ENCODE measurements at places on chromosomes 3 and 15.
A peak's percentile ranks its signal among the peaks of the same experiment; 100 is the strongest.

DNA sequence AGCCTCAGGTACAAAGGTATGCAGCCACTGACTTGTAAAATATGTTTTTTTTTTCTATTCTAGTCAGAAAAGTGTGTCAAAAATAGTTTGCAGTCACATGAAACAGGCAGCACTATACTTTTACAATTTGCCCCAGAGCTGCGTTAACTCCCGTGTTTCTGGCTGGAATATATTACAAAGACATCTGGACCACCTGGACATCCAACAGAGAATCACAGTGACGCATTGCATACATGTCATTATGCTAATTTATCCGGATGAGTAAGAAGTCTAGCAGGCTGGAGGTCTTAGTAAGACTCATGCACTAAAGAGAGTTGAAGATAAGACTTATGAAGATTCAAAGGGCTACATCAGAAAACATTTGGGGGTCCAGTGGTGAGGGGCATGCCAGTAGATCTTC, 39.2 kb upstream of the STRIT1 start:
- DNase-seq: no peak

DNA sequence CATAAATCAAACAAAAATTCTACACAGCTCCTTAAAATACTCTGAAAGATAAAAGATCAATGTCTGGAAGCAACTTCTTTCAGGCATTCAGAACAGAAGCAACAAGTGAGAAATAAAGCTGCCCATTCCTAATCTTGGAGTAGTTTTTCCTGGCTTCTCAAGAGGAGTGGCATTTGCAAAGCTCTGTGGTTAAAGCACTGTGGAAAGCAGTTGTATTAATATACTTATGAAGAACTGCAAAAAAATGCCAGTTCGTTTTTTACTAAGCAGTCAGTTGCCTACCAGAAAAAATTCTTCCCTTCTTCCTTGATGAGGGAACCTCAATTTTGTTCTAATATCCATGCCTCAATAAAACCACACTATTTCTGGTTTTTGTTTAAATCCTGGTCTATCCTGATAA, 197.8 kb downstream of the TNIK start:
- no peak for DNase-seq

DNA sequence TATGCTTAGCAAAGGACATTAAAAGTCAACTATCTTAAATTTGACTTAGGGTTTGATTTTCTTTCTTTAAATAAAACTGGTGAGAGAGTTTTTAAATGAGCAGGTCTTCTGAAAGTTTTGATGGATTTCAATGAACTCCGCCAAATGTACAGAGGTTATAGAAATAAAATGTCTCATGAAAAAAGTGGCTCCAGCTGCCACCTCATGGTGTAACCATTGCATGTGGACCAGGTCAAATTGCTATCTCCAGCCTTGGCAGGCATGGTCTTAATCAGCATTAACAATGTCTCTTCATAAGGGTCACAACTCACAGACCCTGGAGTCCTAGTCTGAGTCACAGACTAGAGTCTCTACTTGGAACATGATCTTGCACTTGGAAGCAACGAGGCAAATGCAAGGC, 182.3 kb downstream of the ADAMTS17 start:
- DNase-seq: no peak

DNA sequence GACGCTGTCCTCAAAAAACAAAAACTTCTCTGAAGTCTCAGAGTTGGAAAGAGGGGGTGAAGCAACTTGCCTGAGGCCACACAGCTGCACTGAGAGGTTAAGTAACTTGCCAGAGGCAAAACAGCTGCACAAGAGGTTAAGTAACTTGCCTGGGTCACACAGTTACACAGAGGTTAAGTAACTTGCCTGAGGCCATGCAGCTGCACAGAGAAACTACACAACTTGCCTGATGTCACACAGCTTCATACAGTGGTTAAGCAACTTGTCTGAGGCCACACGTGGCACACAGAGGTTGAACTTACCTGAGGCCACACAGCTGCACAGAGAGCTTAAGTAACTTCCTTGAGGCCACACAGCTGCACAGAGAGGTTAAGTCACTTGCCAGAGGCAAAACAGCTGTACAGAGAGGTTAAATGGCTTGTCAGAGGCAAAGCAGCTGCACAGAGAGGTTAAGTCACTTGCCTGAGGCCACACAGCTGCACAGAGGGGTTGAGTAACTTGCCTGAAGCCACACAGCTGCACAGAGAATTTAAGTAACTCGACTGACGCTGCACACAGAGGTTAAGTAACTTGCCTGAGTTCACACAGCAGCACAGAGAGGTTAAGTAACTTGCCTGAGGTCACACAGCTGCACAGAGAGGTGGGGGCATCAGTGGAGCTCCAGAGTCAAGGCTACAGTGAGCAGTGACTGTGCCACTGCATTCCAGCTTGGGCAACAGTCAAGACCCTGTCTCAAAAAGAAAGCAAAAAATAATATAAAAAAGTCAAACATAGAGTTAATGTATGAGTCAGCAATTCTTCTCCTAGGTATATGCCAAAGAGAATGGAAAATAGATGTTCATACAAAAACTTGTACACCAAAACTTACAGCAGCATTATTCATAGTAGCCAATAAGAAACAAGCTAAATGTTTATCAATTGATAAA, 12.0 kb upstream of the ACAD9 start:
- DNase-seq: no peak

DNA sequence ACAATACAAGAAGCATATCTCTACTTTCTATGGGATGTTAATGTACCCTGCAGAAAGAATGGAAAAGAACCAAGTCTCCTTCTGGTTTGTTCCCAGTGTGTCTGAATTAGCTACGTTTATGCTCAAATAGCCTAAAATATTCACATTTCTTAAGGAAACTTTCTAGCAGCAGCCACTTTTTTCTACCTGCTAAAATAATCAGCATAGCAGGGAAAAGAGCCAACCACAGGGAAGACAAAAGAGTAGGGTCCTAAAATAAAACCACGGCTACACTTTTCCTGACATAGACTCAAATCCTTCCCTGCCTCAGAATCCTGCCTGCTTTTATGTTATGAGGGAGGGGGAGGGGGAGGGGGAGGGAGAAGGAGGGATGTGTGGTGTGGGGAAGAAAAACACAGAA, 136.7 kb downstream of the GBE1 start:
- DNase-seq: no peak

DNA sequence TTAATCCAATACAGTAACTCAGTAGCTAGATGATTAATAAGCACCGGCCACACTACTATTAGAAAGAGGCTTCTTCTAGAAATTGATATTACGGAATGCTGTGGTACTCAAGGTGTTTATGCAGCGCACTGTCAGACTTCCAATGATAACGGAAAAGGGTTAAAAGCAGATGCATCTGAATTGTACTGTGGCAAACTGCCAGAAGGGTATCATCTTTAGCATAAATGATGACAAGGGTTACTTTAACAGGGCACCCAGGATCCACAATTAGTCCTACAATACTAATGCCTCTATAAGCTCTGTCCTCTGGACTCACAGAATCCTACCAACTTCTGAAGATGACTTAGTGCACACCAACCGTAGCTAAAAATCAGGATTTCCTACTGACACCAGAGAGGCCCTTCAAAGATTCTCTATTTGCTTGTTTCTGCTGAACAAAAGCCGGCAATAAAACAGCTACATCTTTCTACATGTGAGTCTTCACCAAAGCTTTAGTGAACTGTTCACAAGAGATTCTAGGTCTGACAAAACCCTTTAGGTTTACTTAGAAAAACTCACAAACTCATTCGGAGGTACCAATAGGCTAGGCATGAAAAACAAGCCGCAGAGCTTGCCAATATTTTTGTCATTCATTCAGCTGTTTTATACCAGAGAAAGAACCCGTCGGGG, 7.1 kb downstream of the SATB1 start:
- no peak for DNase-seq

DNA sequence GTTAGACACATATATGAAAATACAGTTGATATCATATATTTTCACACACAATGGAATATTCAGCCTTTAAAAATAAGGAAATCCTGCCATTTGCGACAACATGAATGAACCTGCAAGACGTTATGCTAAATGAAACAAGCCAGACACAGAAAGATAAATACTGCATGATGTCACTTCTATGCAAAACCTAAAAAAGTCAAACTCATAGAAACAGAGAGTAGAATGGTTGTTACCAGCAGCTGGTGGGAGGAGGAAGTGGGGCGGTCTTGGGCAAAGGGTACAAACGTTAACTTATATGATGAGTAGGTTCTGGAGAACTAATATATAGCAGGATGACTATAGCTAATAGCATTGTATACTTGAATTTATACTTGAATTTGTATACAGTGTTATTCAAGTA, 213.2 kb upstream of the NR2F2 start:
- no peak for DNase-seq

DNA sequence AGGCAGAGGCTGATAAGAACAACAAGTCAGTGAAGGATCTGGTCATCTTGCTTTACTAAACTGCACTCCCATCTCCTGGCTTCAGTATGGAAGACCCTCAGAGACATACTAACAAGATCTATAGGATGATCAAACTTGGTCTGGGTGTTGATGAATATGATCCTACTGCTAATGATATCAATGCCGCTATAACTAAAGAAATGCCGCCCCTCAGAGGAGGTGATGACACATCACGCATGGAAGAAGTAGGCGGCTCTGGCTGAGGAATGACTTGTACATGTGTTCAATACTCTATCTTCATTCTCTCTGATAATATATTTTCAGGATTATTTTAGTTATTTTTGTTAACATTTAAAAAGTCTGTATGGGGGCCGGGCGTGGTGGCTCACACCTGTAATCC, 17.5 kb upstream of the EIF2B5 start:
- DNase-seq: no peak

DNA sequence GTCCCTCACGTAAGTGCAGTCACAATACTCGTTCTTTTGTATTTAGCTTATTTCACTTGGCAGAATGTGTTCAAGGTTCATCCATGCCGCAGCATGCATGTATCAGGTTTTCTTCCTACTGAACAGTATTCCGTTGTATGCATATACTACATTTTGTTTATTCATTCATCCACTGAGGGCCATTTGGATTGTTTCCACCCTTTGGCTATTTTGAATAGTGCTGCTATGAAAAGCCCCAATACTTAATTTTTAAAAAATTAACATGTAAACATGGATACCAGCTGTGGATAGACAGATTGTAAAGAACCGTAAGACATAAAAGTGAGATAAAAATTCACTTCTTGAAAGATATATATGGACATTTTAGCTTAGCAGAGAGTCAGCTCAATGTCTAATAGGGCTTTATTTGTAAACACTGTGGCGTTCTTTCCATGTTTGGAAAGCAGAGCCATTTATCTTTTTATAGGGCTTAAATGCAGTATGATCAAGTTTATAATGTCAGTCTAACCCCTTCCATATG, 115.9 kb downstream of the VPS8 start:
- no peak for DNase-seq

- no peak for DNase-seq
Observed at GRCh38 chr3:5160940-5161858, 26.3 kb upstream of the EDEM1 start.

- DNase-seq: no peak
Observed at GRCh38 chr15:64950888-64951287, 38.8 kb downstream of the SPG21 start.

GRCh38 chr3:186931532-186932280, 1.4 kb downstream of the ST6GAL1 start:
- peak; percentile 79 for DNase-seq

DNA sequence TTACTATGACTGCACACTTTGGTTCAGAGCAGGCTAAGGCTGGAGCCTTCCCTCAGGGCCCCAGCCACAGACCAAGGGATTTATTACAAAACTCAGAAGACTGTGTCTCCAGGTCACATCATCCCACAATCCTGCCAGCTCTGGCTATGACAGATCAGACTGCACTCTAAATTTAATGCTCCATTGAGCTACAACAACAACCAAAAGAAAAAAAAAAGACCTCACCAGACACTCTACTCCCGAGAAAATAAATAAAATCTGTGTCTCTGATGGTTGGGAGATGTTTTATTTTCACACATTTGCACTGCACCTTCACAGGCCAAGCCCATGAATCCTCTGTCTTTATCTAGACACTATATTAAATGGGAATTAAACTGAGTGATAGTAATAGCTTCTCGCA, 50.8 kb upstream of the CTNNB1 start:
- DNase-seq: no peak

DNA sequence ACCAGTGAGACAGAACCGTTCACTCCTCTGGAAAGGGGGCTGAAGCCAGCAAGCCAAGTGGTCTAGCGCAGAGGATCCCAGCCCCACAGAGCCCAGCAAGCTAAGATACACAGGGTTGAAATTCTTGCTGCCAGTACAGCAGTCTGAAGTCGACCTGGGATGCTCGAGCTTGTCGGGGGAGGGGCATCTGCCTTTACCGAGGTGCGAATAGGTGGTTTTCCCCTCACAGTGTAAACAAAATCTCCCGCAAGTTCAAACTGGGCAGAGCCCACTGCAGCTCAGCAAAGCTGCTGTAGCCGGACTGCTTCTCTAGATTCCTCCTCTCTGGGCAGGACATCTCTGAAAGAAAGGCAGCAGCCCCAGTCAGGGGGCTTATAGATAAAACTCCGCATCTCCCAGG, 11.4 kb downstream of the CEP97 start:
- DNase-seq: no peak

- DNase-seq: peak; percentile 56
Observed at GRCh38 chr15:39583596-39584265, 2.9 kb downstream of the THBS1 start.

DNA sequence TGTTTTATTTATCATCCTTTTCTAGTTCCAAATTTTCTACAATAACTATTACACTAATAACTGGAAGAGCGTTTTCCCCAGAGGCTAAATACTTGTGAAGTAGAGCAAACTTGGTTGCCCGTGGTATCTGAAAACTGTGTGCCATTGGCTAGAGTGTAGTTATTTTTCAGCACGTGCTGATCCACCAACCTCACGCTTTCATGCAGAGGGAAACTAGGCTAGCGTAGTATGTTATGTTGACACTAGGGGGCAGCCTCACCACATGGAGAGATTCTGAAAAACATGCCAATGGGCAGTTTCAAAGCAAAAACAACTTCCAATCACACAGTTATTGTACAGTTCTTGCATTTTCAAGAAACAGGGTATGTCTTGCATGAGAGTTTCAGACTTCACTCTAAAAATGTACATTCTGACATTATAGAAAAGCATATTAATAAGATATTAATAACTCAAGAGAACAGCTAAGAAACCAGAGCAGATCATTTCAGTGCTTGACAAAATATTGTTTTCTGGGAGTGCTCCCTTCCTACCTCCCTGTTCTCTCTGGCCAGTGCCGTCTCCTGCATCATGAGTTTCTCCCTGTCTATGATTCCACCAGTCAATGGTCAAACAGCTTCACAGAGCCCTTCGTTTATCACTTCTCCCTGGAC, 39.7 kb downstream of the SPATA12 start:
- peak; percentile 73 for DNase-seq

DNA sequence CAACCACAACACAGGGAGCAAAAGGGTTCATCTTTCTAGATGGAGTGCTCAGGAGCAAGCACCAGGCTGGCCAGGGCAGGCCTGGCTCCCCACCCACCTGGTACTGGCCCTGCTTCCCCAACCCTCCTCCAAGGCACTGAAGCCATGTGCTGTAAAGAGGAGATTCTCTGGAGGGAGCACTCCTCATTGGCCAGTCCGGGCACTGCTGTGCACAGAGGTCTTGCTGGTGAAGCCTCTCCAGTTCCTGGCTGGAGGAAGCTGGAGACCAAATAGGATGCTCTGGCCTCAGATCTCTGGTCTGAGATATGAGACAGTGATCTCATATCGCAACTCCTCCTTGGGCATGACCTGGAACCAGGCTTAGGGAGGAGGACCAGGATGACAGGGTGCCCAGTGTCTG, 7.7 kb upstream of the SEMA3F start:
- DNase-seq: no peak

- no peak for DNase-seq
Observed at GRCh38 chr3:119376758-119377157, 82.6 kb downstream of the ARHGAP31 start.
